ENCODE measurements at places on chromosomes 12 and 14. TPM values are rescaled to one million over a fixed set of nuclear protein-coding genes. Genes with fewer than 3 reads are reported as not detected.
A peak's percentile ranks its signal among the peaks of the same experiment; 100 is the strongest.

GYS2 gene
- total RNA-seq: not detected

TPH2 gene
- total RNA-seq: not detected

HNRNPC gene
- total RNA-seq: 1,155 TPM

DNA sequence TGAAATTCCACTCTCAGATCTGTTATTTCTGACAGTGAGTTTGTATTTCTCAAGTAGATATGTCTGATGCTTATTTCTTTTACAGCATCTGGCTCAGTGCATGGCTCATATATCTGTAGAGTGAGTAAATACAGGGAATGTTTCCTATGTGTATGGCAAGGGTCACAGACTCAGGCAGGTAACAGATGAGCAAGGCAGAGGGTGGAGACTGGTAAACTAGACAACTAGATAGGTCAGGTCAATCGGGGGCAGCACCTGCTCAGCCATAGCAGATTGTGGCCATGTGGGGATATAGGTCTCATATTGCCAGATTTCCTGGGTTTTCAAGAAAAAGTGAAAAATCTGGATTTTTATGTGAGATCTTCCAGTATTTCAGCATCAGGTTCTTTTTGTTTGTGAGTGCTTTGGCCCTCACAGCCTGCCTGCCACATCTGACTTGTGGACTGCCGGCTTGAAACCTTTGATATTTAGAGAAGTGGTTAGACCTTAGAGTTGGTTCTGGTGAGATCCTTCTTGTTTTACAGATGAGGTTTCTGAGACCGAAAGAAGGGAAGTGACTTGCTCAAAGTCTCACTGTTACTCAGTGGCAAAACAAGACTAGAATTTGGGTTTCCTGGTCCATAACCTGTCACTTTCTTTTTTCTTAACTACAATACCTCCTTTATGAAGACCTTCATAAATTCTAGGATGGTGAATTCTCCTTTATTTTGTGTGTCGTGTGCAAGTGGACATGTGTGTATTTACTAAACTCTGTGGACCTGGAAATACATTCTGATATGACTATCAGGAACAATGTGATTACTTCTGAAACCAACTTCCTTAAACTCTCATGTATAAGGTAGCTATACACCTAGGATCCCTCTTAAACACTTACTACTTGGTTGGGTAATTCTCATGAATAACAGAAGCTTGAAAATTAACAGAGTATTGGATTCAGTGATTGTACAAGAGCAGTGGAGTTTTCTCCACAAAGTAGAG lies 34.4 kb downstream of the PROX2 start:
- DNase-seq: peak; percentile 49

DNA sequence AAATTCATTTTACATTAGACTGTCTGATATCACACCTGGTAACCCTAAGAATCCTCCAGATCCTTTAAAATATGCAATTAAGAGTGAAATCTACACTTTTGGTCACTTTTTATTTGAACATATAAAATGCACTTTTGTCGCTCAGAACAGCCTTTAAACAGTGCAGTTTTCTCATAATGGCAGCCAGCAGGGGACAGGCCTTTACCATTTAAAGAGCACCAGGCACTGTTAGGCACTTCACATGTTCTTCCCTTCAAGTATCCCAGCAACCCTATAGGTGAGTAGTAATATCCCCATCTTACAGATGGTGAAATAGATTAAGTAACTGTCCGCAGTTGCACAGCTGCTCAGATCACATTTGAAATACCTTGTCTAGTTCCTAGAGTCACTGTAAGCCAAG lies 11.3 kb upstream of the SAMD4A start:
- DNase-seq: no peak

DNA sequence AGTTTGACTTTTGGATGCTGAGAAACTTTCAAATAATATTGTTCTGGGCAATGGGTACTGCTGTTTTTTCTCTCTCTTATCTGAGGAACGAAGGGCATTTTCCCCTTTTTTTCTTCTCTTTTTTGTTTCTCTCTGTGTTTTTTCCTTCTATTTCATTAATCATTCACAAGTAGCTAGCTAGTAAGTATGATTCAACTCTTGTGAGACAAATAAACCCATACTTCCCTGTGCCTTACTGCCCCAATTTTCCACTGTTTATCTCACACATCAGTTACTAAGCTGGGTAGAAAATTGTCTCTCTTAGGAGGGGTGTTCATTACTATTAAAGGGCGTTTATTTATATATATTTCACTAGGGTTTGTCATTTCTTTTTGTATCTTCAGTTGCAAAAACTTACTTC lies 437.6 kb downstream of the RERGL start:
- no peak for DNase-seq

- DNase-seq: no peak
Observed at GRCh38 chr14:71001742-71002141, 94.5 kb downstream of the PCNX1 start.

KRT82 gene
- total RNA-seq: not detected

DNA sequence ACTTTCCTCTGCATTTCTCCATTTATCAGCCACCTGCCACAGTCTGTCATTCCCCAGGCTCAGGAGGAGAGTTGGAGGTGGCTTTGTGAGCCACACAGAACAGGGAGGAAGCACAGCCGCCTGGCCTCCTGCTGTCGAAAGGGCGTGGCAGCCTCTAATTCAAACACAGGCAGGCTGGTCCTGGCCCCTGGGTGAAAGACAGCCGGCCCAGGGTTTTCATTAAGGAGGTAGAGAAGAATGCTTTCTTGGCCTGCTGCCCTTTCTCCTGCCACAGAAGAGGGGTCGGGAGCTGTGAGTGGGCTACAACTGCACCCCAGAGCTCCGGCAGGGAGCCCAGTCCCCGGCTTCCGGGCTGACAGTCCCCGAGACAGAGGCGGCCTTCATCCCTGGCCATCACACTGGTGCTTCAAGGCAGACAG lies 108.6 kb upstream of the FZD10 start:
- no peak for DNase-seq

DNA sequence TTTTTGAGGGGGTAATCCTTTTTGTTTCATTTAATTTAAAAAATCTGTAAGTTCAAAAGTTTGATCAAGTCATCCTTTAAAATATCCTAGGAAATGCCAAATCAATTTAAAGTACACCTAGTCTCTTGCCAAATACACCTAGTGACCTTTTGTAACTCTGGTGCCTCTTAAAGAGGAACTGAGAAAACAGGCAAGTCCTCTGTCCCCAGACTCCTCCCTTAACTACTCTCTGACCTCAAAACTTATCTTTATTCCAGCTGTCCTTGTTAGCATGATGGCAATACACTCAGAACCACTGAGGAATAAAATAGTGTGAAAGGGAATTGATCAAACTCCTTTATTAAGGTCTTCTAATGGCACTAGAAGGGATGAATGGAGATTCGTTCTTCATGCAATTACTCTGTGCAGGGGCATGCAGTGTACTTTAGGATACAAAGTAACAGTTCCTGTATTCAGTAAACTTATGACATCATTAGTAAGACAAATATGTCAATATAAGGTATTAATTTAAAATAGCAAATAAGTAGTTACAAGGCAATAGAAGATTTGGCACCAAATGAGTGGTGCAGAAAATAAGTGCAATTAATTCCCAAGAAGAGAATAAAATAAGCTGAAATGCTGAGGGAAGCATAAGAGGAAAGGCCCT lies 3.3 kb downstream of the FAR2 start:
- DNase-seq: no peak

DNA sequence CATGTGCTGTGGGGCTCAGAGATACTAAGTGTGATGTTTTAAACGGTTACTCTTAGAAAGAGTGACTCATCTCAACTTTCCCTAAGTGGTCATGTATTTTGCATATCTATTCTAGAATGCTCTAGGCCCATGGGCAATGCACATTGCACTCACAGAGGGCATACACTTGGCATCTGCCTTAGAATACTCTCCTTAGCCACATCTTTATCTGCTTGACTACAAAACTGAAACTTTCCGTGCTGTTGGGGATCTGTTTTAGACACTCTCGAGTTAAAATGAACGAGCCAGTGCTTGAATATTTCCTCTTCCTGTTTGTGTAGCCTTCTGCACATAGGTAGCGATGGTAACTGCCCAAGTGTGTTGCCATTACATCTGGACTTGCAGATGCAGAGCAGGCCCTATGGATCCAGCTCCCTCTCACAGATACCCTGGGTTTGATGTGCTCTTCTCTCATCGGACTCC lies 180.5 kb downstream of the CAND1 start:
- peak; percentile 21 for DNase-seq

Data from activated CD4-positive, alpha-beta T cell treated with anti-CD3 and anti-CD28 coated beads for 36 hours (primary cell).